ENCODE measurements at places on chromosomes 5 and 9.

GRCh38 chr9:63859475-63860215 lies 1425.4 kb downstream of the FOXD4L5 start:
- no peak for DNase-seq

- peak; percentile 19 for DNase-seq
Measured at GRCh38 chr5:157252711-157253465, 13.0 kb upstream of the CYFIP2 start.

DNA sequence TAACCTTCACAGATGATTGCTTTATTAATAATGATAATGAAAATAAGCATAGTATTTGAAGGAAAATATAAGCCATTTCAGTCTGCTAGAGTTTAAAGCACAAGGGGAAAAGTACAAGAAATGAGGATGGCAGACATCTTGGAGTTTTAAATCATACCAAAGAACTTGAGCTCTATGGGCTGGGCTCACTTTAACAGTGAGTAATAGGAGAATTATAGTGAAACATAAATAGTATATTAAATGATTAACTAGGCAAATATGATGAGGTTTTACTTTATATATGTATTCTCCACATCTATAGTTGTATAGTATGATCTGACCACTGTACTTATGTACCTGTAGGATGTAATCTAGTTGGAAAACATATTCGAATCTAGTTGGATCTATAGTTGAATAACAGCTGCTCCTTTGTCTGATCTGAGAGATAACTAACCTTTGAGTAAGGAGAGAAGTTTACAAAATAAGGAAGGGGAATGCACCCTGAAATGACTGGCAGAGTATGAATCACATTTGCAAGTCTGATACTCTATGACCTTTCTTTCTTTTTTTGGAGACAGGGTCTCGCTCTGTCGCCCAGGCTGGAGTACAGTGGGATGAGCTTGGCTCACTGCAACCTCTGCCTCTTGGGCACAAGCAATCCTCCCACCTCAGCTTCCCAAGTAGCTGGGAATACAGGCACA lies 17.6 kb downstream of the MEGF9 start:
- peak; percentile 15 for DNase-seq

DNA sequence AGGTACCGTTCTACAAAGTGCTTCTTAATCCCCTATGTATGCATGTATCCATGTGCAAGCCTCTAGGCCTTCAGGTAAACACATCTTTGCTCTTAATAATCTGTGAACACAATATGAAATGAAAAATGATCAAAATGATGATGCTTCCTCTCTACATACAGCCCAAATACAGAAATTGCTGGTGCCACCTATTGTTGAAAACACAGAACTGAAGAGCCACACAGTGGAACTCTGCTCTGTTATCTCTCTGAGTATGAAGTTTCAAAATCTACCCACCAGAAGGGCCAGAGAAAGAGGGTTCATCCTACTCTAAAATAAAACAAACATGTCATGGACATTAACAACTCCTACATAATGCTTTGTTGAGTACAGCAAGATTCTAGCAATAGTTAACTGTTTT lies 71.3 kb downstream of the GLIS3 start:
- DNase-seq = peak; percentile 71

- no peak for DNase-seq
Measured at GRCh38 chr5:156912869-156913268, 50.2 kb downstream of the TIMD4 start.

DNA sequence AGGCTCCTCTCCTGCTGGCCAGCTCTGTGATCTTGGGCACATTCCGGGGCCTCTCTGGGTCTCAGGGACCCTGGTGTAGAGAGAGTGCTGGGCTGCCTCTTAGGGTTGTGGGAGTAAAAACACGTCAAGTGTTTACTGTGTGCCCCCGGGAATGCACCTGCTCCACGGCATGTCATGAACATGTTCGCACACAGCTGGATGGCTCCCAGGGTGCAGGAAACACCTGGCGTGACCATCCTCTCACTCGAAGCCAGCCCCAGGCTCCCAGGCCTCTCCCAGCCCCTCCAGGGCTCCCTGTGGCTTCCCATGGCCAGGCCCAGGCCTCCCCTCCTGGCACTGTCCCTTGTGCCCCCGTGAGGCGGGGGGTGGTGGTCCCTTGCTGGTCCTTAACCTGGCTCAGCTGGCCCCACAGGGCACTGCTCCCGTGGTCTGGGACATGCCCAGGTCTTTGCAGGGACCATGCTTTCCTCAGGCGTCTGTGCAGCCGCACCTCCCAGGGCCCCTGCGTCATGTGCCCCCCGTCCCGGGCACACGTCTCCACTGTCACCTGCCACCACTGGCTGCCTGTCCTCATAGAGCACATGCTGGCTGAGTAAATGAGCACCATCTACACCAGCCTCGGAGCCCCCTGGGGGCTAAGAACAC lies 44.9 kb downstream of the SLC6A3 start:
- no peak for DNase-seq

DNA sequence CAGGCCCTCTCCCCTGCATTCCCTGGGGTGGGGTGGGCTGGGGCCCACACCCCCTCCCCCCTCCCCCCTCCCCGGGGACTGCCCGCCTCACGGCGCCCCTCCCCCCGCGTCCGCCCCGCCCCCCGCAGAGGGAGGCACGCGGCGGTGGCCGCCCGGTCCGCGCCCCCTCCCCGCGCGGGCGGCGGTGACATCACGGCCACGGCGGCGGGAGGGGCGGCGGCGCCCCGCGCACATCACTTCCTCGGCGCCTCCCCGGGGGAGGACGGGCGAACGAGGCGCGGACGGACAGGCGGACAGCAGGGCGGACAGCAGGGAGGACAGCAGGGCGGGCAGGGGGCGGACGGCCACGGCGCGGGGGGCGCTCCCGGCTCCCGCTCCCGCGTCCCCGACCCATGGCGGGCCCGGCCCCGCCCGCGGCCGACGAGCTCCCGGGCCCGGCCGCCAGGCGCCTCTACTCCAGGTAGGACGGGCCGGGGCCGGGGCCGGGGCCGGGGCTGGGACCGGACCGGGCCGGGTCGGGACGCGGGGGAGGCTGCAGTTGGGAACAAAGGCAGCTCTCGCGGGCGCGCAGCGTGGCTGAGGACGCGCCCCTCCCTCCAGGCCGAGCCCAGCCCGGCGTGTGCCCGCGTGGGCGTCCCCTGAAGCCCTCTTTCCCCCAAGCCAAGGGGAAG lies at the start of gene GPSM1:
Gene GPSM1 (plus strand): TSS at position 236 of the 671 bp plus-strand sequence. CDS start 157 bp downstream, at position 393.
- peak; percentile 79 for DNase-seq

- no peak for DNase-seq
Measured at GRCh38 chr5:3778000-3778550, 182.4 kb downstream of the IRX1 start.

DNA sequence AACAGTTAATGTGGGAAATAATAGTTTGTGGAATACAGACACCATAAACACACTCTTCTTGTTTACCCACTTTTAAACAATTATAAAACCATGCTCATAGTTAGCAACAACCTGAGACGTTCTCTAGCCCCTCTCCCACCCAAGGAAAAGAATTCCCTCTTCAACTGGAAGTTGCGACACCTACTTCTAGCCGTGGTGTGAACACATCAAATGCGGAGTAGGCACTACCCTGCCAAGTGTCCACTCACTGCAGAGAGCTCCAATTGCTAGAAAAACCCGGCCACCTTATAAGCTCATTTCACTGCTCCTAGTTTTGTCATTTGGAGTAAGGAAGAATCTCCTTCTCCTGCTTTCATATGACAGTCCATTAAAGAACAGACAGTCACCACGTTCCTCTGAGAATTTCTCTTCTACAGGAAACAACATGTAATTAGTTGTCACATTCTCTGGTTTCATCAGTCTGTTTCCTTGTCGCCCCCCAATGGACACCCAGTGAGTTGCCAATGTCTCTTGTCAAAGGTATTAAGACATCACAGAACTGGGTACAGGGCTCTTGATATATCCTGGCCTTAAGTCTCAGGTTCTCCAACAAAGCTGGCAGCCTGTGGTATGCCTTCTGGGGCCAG lies 47.3 kb downstream of the PRLR start:
- peak; percentile 52 for DNase-seq

GRCh38 chr9:4027606-4028005 lies 272.3 kb downstream of the GLIS3 start:
- DNase-seq = no peak

GRCh38 chr5:57177479-57178156 lies 3.8 kb downstream of the GPBP1 start:
- DNase-seq = no peak

DNA sequence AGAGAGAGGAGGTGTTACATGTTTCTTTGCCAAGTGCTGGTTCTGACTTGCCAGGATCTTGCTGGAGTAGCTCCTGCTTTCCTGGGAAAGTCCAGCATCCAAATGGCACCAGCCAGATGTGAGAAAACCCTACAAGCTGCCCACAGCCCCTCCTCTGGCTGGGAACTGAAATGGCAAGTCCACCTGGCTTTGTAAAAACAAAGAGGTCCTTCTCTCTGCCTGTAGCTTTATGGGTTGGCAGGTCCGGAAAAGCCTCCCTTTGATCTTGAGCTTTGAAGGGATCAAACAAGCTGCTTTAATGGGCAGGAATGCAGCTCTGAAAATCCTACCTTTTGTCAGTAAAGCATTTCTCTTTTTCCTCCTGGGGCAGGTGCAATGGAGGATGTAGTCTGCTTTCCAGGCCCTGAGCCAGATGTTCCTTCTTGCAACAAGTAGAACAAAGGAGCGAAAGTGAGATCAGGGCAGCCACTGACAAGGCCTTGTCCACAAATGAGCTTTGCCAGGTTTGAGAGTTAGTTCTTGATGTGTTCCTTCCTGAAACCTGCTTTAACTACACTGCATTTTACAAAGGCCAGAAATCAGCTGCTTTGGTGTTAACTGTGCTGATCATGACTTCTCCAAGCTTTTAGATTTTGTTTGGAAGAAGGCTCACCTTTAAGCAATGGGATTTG lies 456.7 kb downstream of the ZNF608 start:
- DNase-seq = no peak

DNA sequence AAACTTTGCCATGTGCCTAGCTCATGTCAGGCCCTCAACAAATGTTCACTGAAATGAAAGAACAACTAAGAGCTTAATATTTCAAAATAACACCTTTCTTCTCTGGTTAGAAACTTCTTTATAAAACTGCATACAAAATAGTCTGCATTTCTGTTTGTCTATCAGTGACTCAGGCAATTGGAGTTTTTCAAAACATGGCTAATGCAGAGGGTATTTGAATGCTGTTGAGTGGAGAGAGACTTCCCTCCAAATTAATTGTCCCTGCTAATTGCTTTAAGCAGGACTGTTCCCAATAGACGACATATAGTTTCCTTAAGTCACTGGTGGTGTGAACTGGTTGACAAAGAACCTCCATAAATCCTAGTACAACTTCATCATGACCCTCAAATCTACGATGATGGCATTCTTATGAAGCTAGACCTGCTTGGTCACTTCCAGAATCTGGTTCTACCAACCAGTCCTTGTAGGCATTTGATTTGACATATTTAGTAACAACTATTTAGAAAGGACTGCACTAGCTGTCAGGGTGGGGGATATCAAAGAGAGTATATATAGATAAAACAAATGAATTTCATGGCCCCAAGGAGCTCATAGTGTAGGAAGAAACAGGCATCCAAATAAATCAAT lies 84.5 kb downstream of the PRLR start:
- DNase-seq = no peak

DNA sequence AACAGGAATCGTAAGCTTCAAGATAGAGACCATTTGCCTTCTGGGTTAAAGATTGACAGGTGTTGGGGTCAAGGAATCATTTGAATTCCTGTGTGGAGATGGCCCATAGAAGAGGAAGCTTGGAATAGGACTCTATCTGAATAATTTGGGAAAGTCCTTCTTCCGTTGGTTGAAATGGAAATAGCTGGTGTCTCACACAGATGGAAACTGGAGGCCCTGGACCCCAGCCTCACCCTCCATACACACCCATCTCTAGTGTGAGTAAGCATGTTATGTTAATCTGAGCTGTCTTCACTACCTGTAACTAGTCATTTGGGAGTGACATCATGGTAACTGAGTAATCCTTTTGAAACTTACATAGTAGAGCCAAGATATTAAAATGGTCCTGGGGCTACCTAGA lies 184.4 kb downstream of the CD180 start:
- no peak for DNase-seq

DNA sequence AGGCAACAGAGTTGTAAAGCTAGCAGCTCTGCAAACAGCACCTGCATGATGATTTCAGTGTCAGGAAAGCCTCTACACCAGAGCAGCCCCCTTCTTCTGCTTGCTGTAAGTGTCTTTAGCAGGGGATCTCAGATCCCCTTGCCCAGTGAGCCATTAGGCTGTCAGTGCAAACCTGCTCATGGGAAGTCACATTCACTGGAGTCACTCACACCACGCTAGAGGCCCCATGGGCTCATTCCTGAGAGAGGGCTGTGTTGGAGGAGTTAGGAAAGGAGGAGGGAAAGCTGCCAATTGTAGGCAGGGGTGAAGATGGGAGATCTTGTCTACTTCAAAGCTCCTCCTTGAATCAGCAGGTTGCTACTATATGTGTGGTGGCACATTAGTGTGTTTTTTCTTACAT lies 275.2 kb downstream of the SMARCA2 start:
- DNase-seq = no peak

DNA sequence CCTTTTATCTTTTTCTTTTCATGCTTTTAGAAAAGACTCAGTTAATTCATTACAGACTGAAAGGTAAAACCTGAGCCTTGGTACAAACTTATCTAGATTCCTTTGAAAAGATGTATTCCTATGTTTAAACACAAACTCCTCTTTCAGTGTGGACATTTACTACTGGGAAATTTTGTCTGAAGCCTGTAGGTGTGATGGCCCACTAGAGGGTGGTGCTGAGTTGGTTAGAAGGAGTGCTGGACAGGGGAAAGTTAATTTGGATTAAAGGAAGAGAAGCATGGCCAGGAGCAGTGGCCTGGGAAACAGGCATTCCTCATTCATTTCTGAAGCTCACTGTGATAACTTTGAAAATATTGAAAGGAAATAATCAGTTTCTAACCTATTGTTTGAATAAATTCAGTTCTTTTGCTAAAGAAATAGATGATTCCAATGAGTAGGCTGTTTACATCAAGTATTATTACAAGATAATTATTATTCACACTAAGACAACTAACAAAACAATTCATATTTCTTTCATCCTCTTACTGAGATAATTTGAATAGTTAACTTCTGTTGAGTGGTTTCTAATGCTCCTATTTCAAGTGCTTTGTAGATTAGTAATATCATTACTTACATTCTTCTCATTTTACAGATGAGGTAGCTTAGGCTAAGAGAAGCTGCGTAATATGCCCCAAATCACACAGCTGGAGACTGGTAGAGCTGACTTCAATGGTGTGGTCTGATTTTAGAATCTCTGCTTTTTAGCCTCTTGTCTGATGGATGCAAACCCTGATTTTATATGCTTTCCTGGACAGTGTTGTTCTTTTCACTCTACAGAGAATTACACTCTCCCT lies 150.9 kb downstream of the ADGRV1 start:
- peak; percentile 64 for DNase-seq

GRCh38 chr5:103234239-103234975 lies 24.2 kb upstream of the MACIR start:
- DNase-seq = peak; percentile 43

DNA sequence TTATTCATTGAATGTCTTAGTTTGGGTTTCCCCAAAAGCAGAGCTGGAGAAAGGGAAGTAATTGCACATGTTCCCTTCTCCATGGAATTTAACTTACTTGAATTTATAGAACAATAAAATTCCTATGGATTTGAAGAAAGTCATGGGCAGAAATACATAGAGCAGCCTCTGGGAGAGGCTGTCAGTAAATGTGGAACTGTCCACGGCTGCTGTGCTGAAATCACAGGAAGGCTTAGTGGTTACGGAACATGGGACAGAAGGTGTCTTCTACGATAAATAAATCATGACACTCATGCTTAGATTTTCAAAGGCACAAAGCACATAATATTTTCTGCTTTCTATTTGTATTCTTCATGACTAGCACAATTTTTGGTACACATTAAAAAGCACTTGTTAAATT lies 440.6 kb upstream of the IZUMO3 start:
- no peak for DNase-seq

GRCh38 chr9:91943478-91944470 lies 6.3 kb downstream of the ROR2 start:
- DNase-seq = no peak

- DNase-seq = no peak
Measured at GRCh38 chr5:74418261-74418660, 222.3 kb downstream of the ENC1 start.
